BE2C (cell line): ENCODE measurements at places on chromosomes 1 and 21.

DNA sequence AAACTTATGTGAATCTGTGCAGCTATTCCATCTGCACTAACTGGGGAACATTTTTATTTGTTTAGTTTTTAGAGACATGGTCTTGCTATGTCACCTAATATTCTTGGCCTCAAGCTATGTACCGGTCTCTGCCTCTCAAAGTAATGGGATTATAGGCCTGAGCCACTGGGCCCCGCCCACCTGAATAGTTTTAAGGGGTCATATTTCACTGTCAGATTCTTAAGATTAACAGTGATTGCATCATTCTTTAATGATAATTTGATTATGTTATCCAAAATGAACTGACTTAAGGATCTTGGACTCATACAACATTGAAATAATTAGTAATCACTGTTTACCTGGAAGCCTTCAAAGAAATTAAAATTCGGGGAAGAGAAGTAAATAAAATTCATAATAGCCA is 12.6 kb upstream of the KLF18 start:
- no peak for DNase-seq

GRCh38 chr1:101237229-101237837 is 514 bp downstream of the S1PR1 start:
- no peak for DNase-seq

DNA sequence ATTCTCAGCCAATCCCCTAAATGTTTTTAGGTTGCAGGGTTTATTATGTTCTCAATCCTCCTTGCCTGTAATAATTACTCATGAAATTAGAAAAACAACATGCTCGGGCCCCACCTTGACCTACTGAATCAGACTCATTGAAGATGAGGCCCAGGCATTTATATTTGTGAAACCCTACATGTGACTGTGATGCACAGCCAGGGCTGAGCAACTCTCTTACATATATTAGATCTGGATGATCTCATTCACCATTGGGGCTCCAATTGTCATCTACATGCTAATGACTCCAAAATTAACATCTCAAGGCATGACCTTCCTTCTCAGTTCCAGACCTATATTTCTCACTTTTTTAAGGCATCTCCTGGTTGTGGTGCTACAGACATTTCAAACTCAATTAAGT is 103.3 kb downstream of the WDR3 start:
- DNase-seq, result no peak

- no peak for DNase-seq
These were observed 53.7 kb downstream of the HUNK start for GRCh38 chr21:31926498-31926897.

GRCh38 chr1:199152676-199153075 is 513.8 kb downstream of the PTPRC start:
- DNase-seq, result no peak

GRCh38 chr21:14554948-14555347 is 8.8 kb upstream of the SAMSN1 start:
- no peak for DNase-seq

DNA sequence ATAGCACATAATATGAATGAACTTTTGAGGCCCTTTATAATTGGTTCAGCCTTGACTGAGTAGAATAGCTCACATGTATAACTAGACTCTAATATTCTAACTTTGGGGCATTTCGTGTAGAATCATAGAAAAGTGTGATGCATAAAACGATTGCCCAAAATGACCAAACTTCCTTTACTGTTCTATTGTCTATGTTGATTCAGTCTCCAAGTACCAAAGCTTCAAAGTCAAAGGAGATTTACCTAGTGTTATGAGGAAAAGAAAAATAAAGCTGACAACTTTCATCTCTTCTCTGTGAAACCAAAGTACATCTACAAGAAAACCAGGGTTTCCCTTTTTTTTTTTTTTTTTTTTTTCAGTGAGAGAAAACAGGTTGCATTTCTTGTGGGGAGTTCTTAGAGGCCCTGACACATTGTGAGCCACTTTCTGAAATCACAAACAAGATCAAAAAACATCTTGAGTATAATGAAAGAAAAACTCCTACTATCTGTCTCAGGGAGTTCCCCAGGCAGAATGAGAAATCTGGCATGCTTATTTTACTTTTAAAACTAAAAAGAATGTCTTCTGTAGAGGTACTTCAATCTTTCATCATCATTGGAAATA is 183.4 kb downstream of the TNFSF18 start:
- no peak for DNase-seq

- DNase-seq, result no peak
These were observed 7.0 kb downstream of the MRPL9 start for GRCh38 chr1:151756291-151756690.

DNA sequence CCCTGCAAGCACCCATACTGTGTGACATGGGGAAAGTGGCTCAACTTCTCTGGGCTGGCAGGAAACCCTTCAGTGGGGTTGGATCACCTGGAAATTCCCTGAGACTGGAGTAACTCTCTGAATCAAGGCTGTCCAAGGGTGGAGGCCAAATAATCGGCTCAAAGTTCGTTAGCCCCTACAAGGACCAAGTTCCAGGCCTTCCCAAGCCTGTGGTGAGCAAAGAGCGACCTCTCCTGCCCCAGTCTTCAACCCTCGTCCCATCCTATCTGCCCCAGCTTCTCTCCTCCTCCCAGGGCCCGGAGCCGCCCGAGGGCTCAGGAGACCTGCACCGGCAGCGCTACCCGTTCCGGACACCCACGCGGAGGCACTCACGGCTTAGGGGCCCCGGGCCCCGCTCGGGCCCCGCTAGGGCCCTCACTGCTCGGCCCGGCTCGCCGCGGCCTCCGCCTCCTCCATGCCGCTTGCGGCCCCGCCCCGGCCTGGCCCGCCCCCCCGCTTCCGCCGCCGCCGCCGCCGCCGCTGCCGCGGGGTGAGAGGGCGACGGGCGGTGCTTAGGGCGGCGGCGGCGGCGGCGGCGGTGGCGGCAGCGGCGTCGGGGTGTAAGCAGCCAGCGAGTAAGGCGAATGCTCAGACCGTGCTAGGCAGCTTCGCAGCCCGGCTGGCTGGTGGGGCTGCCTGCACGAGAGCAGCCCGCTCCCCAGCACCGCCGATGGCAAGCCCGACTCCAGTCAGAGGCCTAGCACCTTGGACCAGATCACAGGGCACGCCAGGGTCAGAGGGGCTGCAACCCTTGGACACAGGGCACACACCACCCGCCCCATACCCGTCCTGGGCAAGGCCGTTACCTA is at the start of gene POMGNT1:
Gene POMGNT1, minus strand, starts transcription at position 471 of the 848 bp plus-strand sequence. CDS start 613 bp downstream, outside the sequence.
- peak; percentile 59 for DNase-seq

DNA sequence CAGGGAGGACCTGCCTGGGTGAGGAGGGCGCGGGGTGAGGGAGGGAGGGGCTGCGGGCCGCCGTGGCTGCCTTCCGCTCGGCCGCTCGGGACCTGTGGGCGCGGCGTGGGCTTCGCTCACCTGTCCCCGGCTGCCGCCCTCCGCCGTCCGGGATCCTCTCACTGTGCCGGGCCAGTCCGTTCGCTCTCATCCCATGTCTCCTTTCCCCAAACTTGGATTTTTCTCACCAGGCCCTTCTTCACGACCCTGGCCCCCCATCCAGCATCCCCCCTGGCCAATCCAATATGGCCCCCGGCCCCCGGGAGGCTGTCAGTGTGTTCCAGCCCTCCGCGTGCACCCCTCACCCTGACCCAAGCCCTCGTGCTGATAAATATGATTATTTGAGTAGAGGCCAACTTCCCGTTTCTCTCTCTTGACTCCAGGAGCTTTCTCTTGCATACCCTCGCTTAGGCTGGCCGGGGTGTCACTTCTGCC is 362 bp downstream of the ZBTB48 start:
- DNase-seq, result no peak

DNA sequence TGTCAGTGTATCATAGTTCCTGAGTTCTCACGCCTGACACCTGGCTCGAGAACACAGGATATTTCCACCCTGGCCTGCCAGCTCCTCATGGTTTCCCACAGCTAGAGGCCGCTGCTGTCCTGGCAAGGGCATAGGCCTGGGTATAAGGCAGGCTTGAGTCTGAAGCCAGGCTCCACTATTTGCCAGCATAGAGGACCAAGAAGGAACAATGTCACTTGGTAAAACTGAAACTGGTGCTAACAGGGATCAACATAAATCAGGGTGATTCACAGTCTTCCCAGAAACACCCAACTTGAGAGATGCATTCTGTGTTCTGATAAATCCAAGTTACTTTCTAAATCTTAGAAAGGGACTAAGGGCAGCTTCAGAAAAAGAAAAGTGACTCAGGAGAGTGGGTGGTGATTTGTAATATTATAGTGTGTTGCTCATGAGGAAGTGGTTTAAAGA is 6.9 kb upstream of the S100A2 start:
- peak; percentile 79 for DNase-seq

DNA sequence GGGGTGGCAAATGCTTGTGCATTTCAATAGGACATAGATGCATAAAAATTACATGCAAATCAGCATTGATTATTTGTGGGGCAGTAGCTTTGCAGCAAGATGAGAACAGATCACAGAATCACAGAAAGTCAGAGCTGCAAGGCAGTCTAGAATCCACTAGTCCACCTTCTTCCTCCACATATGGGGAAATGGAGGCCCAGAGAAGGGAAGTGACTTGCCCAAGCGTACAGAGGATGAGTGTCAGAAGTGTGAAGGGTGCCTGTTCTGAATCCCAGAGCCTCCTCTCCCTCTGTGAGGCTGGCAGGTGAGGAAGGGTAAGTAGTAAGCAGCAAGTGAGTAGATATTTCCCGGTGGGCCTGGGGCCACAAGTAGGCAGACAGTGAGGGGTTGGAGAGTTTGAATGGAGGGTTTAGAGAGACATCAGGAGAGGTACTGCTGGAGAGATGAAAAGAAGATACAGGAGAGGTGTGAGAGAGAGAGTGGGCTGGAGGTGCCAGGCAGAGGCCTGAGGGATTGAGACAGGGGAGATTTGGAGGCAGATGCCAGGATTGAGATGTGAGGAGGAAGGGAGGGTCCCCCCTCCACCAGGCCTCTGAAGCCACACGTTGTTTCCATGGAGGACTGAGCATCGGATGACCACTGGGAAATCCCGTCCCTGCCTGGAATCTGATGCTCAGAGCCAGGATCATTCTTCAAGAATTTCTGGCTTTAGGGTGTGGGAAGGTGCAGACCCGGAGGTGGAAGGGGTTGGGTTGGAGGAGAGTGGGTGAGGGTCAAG is 4.8 kb upstream of the MYOG start:
- no peak for DNase-seq

DNA sequence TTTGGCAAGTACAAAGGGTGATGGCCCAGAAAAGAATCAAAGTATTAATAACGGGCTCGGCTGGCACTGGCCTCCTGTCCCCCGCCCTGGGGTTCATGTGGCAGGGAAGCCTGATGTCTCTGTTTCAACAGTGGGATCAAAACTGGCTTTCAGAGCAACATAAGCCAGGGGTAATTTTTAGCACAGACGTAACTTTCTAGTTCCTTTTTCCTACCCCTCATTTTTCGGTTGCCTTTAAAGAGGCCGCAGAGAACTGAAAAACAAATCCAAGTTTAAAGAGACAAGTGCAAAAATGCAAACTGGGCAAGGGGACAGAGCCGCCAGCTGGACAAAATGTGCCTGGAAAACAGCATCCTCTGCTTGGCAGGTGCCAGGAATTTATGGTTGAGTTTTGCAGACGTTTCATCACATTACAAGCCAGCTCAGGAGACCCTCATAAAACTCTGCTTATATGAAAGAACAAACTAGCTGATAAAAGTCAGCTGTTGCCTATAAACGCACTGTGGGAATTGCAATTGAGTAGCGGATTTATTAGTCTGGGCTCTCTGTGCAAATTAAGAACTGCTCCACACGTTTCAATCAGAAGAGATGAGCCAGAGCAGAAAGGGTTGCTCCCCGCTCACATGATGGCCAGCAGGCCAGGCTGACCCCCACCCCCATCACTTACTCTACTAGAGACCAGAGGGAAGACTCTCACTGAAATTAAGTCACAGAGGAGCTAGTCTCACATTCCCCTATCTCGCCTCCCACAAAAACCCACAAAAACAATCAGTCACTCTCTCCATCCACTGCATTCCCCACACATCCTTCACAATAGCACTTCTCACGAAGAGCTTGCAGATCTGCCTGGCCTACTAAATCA is 15.8 kb upstream of the CDCA8 start:
- DNase-seq, result no peak

- DNase-seq, result no peak
These were observed 1265.9 kb downstream of the BRINP3 start for GRCh38 chr1:189211742-189212141.

GRCh38 chr21:34833465-34833864 is 164.7 kb downstream of the CLIC6 start:
- DNase-seq, result no peak

DNA sequence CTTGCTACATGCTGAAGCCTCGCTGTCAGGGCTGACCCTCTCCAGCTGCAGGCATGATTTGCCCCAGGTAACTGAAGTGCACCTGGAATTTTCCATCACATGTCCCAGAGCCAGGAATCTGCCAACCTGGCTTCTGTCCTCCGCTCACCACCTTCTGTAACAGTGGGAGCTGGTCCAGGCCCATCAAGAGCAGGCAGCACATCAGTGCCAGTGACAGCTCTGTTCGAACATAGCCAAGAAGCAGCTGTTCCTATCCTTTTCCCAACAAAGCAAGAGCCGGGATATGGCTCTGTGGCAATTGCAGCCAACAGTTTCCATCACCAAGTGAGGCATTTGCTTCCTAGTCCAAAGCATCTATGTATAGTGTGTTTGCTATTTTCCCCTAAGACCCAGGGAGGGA is 42.2 kb upstream of the KANK4 start:
- no peak for DNase-seq

DNA sequence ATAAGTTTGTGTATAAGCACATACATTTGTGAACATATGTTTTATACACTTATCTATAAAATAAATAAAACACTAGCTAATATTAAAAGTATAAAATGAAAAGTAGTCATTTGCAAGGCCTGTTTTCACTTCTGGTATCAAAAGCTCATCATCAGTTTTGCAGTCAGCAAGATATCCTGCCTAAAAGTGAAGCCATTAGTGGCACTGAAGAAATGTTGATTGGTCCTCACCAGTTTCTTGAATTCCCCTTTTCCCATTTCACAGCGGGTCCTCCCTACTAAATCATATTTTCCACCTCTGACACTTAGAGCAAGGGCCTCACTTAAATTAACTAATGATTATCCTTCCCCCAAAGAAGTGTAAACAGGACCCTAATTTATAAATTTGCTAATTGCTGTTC is 6.7 kb downstream of the TBX15 start:
- no peak for DNase-seq

- DNase-seq, result no peak
These were observed 17.5 kb downstream of the RCAN1 start for GRCh38 chr21:34597406-34597805.

GRCh38 chr21:44375281-44375651 is 21.8 kb downstream of the TRPM2 start:
- no peak for DNase-seq

DNA sequence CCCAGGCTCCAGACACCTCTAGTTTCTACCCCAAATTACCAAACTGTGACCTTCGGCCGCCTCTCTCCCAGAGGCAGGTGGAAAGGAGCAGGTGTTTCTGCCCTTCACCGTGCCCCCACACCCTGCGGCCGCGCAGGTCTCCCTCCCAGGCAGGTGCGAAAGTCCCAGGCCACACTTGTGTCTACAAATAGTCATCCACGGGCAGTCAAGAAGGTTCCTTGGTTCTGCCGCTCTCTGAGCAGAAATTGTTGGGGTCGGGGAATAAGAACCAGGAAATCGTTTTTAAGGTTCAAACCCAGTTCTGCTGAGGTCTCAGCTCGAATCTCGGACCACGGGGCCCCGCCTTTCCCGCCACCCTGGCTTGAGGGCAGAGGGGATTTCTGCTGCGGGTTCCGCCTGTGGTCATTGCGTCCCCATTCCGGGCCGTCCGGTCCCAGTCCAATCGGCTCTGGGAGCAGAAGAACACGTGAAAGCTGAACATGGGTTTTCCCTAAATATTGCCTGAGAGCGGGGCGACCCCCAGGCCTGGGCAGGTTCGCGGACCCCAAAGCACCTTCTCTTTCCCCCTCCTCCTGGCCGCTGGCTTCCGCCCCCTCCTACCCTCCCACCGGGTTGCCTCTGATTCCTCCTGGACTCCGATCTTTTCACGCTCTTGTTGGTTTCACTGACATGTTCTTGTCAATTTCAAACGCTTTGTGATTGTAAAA is 1.2 kb upstream of the ATF3 start:
- DNase-seq, result no peak
